ENCODE measurements at places on chromosomes 11 and 22.

DNA sequence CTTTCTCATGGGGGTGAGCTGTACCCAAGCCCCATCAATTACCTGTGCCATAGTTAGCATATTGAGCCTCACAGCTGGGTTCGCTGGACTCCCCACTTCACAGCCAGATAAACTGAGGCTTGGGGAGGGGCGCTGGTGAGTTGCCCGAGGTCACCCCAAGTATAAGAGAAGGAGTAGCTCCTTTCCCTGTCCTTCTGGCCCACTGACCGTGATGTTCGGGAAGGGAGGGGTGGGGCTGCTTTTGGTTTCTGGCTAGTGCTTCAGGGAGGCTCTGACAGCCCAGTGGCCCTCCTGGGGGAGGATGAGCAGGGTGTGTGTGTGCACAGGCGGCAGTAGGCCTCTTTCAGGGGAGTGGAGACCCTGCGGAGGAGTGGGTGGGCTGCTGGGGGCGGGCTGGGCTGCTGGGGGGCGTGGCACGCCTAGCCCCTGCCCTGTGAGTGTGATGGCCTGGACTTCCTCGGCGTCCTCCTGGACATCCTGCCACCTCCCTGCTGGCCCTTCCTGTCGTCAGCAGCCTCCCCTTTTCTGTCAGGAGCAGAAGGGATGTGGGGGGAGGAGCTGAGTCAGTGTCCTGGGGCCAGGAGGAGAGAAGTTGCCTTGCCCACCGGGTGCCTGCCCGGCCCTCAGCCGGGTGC is 50.3 kb downstream of the TRIOBP start:
- peak; percentile 62 for DNase-seq

GRCh38 chr11:59145534-59145933 is 2.9 kb downstream of the FAM111A start:
- DNase-seq, result peak; percentile 73

DNA sequence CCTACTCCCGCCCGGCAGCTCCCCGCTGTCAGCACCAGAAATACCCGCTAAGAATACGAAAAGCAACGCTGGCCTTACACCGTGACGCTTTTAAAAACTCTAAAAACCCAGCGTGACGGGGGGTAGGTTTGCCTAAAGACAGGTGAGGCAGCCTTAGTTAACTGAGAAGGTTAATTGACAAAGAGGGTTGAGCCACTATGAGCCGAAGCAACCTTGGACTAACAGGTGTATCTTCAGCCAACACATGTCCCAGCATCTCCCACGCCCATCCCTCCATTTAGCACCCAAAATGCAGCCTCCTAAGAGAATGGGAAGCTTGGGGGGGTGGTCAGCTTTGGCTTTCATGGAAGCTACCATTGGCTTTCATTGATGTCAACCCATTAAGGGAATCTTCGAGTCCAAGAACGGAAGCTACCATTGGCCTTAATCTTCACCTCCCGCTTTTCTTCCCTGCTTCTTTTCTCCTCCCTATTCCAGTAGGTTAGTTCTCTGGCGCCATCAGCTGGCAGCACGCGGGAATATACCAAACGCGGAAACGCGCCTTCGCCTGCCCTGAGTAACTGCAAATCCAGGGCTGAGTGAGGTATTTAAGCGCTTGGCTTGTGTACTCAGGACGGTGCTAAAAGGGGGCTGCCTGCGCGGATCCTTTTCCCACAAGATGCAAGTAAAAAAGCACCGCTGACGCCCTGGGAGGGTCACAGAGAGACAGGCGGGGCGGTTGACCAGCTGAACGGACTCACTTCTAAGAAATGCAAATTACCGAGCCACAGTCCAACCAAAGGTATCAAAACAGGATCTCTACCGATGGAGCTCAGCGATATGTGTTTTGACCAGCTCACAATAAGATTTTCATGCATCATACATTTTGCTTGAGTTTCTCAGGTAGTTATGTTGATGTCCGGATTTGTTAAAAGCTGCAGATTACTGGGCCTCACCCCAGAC is 38.5 kb upstream of the GLYATL1 start:
- peak; percentile 76 for DNase-seq

DNA sequence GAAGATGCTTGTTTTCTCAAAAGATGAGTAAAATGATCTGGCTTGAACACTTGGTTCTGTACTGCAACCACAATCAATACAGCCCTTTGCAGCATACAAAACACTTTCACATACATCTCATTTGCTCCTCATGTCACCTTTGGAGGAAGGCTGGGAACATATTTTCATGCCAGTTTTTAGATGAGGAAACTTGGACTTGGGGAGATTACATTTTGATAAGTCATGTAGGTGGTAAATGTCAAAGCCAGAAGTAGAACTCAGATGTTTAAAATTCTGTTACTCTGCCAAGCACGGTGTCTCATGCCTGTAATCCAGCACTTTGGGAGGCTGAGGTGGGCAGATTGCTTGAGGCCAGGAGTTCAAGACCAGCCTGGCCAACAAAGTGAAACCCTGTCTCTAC is 121.8 kb downstream of the MICAL2 start:
- peak; percentile 25 for DNase-seq

DNA sequence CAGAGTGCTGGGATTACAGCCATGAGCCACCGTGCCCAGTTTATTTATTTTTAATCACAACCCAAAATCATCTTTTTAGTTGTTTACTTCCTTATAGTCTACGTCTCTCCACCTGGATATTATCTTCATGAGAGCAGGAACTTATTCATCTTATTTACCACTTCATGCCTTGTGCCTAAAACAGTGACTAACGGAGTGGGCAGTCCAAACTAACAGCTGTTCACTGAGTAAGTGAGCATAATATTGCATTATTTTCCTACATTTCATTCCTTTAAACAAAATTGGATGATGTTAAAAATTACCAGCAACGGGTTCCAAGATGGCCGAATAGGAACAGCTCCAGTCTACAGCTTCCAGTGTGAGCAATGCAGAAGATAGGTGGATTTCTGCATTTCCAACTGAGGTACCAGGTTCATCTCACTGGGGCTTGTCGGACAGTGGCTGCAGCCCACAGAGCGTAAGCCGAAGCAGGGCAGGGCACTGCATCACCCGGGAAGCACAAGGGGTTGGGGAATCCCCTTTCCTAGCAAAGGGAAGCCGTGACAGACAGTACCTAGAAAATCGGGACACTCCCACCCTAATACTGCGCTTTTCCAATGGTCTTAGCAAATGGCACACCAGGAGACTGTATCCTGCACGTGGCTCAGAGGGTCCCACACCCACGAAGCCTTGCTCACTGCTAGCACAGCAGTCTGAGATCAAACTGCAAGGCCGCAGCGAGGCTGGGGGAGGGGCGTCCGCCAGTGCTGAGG is 14.1 kb downstream of the TMEM123 start:
- DNase-seq, result no peak

GRCh38 chr11:132686886-132687285 is 845.4 kb downstream of the OPCML start:
- peak; percentile 17 for DNase-seq

- no peak for DNase-seq
Measured at GRCh38 chr11:19924716-19925115, 212.1 kb downstream of the NAV2 start.

GRCh38 chr22:44361391-44362126 is 48.8 kb upstream of the SHISAL1 start:
- no peak for DNase-seq

GRCh38 chr11:57054817-57055216 is 66.1 kb downstream of the OR5AK2 start:
- DNase-seq, result no peak

DNA sequence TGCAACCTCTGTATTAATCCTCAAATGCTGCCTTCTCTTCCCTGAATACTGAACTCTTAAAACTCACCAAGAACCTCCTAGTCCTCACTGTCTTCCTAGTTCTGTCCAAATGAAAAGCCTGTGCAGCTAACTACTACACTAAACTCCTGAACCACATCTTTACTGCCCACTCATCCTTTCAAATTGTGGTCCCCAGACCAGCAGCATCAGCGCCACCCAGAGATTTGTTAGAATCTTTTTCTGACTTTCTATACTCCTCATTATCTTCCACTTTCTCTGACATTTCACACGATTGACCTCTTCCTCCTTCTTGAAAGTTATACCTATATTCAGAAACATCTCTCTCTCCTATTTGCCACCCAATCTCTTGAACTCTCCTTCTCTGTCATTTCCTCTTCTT is 461.3 kb downstream of the DLG2 start:
- no peak for DNase-seq

GRCh38 chr11:118015385-118015841 is 29.2 kb downstream of the IL10RA start:
- no peak for DNase-seq

DNA sequence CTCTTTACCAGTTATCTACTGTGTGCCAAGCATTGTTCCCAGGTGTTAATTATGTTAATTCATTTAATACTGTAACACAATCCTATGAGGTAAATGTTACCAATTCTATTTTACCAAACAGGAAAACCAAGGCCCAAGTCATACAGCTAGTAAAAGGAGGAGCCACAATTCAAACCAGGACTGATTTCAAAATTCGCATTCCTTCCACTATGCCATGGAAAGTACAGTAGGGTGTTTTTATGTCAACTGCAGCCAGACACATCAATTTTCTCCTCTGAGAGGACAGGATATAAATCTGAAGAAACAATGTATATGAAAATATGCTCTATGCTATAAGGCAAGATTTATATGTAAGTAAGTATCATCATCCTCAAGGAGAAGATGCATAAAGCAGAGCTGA is 104.3 kb downstream of the RPL27A start:
- peak; percentile 45 for DNase-seq

DNA sequence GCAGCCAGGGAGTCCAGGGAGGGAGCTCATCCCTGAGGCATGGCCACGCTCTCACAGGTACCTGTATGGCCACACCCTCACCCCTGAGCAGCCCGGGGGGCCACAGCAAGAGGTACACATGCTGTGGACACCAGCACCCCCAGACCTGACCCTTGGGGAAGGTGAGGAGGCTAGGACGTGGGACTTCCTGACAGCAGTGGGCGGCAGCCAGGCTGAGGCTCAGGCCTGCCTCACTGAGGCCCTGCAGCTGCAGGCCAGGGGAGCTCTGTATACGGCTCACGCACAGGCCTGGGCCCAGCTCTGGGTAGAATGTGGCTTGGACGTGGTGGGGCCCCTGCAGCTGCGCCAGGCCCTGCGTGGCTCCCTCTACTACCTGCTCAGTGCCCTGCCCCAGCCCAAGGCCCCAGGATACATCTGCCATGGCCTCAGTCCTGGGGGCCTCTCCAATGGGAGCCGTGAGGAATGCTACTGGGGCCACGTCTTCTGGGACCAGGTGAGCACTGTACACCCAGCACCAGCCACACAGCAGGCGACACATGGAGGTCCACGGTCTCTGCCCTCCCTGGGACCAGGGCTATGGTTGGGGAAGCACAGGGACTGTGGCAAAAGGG is 1.8 kb downstream of the PGGHG start:
- DNase-seq, result no peak

GRCh38 chr11:47373876-47374719 is 4.2 kb downstream of the SPI1 start:
- peak; percentile 78 for DNase-seq

DNA sequence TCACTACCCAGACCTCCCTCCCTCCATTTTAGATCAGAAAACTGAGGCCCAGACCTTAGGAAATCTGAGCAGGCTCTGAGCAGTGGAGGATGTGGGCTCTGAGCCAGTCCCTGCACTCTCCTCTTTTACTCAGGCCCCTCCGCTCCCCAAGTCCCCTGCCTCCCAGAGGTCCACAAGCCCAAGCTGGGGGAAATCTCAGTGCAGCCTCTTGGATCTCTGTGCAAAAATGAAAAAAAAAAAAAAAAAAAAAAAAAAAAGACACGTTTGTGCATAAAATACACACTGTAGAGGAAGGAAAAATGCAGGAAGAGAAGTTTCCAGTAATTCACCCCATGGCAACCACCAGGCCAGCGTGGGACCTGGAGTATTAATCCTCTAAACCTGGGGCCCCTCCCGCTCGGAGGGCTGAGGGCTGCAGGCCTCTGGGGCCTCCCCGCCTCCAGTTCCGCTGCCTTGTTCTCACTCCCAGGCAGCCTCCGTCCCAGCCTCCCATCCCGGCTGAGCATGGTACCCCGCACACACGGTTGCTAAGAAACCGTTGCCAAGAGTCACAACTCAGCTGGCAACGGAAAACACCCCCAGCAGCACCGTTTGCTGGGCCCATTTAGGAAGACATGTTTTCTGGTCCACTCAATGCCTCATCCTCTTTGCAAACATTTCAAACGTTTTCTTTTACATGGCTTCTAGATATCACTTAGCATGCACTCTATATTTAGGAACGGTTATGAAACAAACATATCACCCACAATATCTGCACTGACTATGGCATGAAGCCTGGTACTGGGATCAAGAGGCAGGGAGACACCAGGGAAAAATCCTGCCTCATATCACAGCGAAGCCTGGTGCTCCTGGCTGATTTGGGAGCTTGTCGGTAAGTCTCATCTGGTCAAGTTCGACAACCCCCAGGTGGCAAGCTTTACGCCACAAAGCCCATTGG is 227.5 kb downstream of the CTTN start:
- DNase-seq, result no peak

- DNase-seq, result no peak
Measured at GRCh38 chr11:68763181-68763721, 11.9 kb upstream of the TESMIN start.

- DNase-seq, result no peak
Measured at GRCh38 chr22:35089139-35089538, 23.2 kb downstream of the ISX start.

GRCh38 chr11:99148352-99148751 is 127.6 kb downstream of the CNTN5 start:
- DNase-seq, result no peak

DNA sequence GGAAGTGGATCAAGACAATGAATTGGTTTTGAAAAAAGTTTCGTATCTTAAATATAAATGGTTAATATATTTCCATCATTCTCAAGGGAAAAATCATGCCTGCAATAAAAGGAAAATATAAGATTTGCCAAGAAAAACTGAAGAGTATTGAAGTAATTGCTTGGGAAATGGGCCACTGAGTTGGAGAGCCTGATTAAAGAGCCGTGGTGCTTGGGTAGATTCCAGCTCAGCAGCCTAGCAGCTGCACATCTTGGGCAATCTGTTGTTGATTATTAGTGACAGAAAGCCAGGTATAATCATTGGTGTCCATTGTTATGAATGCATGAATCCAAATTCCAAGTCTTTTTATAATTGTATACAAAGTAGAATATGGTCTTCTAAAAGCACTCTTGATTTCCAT is 800.9 kb upstream of the CHORDC1 start:
- peak; percentile 25 for DNase-seq

DNA sequence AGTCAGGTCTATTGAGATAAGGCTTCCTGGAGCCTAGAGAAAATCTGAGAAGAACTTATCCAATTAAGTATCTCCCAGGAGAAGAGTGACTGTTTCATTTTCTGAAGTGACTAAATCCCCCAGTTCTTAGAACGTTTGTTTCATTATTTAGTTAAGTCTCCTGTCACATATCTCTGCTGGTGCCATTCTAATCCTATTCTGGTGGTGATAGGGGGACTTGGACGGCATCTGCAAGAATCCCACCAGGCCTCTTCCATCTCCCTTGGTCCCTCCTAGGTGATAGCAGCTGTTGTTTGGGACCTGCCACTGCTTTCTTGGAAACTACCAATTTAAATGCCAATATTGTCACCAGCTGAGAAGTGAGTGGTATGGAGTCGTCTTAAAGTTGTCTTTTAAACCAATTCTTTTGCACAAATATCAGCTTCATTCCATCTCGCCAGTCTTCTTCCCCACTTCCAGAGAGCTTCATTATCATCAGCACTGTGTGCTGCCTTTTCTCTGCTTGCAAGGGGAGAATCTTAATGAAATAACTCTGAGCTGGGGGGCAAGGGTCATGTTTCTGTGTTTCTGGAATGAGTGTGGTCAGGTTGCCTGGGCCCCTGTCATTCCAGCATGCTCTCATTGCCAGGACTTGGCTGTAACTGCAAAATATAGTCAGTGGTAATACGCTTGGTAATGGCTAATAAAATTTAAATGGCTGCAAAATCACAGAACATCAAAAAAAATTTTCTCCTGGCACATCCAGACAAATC is 104.8 kb downstream of the LDLRAD3 start:
- peak; percentile 57 for DNase-seq
